ENCODE measurements at places on chromosomes 3 and 15.

DNA sequence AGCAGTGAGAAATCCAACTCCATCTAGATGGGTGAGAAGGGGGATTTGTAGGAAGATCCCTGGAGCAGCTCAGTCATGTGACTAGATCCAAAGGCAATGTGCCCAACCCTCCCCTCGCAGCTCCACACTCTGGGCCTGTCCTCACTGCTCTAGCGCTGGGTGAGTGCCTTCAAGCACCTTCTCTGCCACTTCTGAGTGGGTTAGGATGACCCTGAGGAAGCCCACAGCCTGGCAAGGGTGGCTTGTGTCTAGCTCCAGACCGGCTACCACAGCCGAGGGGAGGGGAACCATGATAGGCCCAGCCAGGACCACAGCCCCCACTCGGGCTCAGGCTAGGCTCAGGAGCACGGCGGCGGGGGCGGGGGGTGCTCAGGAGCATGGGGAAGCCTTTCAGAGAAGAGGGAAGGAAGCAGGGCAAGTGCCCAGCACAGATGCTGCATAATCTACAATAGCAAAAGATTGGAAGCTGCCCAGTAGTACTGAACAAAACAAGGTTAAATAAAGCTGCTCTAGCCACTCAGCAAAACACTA lies 1.7 kb downstream of the SPATA12 start:
- DNase-seq: no peak

DNA sequence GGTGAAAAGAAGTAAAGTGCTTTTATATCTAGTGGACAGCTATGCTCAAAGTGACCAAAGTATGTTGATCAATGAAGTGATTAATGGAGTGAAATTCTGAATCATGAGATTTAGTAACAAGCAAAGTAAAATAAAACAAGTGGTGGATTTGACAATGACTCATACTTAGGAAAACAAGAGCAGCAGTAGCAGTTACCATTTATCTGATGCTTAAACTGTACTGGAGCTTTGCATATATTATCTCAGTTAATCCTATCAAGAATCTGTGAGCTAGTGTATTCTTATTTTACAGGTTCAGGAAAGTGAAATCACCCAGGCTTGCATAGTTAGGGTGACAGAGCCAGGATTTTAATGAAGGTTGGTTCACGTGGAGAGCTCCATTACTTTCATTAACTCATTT lies 50.6 kb upstream of the SPATA16 start:
- DNase-seq: no peak

GRCh38 chr3:114499976-114500375 lies 206.1 kb downstream of the TIGIT start:
- no peak for DNase-seq

DNA sequence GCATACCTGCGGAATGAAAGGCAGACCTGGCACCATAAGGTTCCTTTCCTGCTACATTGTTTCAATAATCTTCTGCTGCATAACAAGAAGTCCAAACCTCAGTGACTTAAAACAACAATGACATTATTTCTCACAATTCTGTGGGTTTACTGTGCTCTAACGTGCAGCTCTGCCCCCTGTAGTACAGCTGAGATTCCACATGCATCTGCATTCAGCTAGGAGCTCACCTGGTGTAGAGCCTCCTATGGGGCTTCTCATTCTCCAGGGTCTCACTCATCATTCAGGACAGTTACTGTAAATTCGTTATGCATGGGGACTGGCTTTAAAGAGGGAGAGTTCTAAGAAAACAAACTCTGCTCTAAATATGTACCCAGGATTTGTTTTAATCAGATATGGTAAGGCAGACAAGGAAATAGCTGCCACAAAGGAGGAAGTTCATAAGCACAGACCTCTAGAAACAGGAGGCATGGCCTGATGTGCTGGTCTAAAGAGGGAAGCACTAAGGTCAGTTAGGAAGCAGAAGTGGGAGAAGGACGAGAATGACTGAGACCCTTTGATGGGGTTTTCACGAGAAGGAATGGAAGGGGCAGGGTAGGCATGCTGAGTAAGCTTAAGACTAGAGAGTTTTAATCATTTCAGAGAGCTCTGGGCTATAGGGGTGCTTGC lies 347.0 kb downstream of the NEK10 start:
- DNase-seq: no peak

DNA sequence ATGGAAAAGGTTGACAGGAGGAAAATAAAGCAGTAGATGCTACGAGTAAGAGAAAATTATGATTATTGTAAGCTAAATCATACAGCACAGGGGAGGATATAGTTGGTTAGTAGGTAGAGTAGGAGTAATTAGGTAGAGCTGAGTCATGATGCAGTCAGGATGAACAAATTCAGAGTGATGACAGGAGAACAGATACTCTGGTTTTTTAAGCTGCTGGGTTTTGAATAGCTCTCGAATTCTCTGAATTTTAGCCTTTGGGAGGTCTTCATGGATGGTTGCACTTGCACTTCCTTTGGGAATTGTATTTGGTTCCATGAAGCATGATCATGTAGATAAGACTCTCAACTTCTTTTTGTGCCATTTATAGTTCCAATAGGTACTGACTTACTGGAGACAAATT lies 96.2 kb downstream of the ECT2 start:
- no peak for DNase-seq

- DNase-seq: no peak
Measured at GRCh38 chr15:52136442-52136980, 23.9 kb upstream of the BCL2L10 start.

DNA sequence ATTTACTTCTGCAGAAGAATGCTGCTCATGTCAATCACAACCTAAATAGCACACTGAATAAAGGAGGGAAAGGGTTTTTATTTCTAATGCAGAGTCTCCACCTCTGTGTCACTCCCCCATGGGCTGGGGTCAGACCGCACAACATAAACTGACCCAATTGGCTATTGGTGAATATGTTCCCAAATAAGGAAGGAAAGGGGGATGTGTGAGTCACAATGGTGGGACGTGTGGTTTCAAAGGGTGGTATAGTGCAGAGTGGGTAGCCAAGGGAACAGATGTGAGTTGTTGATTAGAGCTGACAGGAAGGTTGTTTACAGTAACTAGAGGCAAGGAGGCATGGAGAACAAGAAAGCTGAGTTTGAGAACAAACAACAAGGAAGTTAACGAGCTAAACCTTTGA lies 491.8 kb downstream of the ZPLD1 start:
- no peak for DNase-seq

GRCh38 chr3:43505351-43505750 lies 116.5 kb downstream of the ANO10 start:
- no peak for DNase-seq

DNA sequence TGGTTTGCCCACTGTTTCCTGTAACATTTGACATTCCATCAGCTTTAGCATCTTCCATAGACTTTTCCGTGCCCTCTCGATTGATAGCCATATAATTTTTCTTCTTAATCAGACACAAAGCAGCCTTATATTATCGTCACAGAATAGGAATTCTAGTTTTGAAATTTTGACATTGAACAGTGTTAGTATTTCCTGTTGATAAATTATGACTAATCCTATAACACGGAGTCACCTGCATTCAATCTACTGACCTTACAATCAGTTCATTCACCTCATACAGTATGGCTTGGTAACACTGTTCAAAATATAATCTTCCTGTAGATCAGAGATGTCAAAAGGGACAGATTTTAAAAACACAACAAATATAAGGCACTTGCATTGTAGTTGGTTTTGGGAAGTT lies 423.7 kb downstream of the C3orf38 start:
- no peak for DNase-seq

DNA sequence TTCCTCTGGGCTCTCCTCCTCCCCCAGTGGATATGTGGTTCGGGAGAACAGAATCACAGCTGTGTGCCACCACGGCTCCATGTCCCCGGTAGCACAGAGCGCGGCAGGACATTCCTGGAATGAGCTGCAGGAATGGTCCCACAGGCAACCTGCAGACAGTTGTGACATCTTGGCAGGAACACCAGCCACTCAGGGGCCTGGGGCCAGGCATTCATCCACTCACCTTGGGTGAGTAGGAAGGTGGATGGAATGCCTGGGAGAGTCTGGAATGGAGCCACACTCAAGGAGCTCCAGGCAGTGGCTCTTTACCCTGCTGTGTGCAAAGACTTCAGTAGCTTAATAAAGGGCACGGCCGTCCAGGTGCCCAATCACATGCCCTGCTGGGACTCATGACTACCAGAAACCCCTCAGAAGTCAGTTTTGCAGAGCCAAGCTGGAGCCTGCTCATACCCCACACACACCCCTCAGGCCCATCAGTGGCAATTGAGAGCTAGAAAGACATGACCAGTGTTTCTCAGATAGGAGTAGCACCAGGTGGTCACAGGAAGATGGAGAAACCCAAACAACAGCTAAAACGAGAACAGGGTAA lies 117.3 kb upstream of the PRR20G start:
- DNase-seq: no peak

DNA sequence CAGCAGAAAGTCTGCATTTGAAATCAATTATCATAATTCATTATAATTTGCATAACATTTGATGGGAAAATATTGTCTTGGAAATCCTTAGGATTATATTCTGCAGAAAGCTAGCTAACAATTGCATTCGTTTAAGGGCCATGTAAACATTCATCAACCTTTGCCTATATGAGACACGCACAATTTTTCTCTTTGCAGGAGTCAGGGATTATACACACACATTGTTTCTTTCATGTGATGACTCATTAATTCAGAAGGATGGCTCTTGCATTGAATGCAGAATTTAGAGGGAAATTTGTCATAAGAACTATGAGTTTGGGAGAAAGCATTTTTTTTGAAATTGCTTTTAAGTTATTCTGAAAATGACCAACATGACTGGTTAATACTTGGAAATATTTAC lies 844.7 kb downstream of the DIPK2A start:
- no peak for DNase-seq

- DNase-seq: no peak
Measured at GRCh38 chr15:26134812-26135211, 271.7 kb upstream of the ATP10A start.

- DNase-seq: peak; percentile 75
Measured at GRCh38 chr3:50345586-50346234, at the start of gene ZMYND10. ZMYND10 (minus strand) TSS chr3:50345732; CDS start chr3:50345579, 153 bp downstream.

DNA sequence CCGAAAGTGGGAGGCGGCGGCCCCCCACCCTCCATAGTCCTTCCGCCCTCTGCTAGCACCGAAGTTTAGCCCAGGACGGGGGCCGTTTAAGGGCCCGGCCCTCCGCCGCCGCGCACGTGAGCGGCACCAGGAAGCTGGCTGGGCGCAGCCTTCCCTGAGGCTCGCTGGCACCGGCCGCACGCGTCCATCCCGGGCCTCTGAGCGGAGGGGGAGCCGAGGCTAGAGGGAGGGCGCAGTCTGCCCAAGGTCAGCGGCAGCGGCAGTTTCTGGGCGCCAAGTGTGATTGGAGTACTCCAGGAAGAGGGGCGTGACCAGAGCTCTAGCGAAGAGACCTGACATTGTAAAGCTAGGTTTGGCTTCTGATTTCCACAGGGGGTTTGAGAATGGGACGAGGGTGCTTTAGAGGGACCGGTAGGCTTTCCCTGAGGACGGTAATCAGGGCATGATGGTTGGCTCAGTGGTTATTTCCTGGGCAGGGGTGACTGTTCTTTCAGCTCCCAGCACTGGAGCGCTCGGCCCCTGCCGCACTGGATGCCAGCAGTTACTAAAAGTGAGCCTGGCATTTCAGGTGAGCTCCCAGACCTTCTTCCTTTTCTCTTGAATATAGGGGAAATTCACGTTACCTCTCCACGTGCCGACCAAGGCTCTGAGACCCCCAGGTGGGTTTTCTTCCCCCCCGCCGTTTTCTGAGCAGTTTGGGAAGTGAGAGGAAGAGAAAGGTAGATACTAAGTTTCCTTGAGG lies 853 bp downstream of the TEX264 start:
- peak; percentile 65 for DNase-seq

DNA sequence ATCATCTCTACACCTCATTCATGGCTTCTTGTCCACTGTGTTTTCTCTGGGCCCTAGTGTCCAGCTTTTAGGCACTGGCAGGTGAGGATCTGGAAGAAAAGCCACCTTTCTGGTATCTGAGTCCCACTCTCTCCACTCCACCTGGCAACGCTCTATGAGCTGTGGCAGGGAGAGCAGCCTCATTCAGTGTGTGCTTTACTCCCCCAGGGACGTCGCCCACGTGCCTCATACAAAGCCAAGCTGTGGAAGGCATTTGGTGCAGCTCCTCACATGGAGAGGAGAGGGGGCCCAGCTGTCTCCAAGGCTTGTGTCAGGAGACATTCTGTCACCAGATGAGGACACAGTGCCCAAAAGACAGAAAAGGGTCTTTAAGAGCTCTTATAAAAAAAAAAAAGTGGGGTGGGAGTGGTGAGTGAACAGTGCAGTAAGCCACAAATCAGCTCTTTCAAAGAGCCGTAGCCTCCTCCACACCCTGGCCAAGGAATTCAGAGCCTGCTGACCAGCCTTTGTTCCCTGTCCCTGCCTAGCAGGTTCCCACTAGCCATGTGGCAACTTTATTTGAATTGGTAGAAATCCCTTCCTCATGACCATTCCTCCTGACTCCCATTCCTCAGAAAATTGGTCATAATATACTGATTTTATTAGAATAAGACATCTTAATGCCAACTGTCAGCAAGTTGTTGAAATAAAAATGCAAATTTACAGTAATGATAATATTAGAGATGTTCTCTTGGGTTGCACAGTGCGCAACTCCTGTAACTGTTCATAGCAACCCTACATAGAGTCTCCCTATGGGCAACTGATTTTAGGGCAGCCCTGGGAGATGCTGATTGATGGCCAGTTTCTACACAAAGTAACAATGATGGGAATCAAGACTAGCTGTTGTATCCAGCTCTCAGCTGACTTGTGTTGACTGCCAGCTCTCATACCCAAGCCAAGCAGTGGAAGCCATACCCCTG lies 29.5 kb downstream of the GALNT15 start:
- DNase-seq: no peak

DNA sequence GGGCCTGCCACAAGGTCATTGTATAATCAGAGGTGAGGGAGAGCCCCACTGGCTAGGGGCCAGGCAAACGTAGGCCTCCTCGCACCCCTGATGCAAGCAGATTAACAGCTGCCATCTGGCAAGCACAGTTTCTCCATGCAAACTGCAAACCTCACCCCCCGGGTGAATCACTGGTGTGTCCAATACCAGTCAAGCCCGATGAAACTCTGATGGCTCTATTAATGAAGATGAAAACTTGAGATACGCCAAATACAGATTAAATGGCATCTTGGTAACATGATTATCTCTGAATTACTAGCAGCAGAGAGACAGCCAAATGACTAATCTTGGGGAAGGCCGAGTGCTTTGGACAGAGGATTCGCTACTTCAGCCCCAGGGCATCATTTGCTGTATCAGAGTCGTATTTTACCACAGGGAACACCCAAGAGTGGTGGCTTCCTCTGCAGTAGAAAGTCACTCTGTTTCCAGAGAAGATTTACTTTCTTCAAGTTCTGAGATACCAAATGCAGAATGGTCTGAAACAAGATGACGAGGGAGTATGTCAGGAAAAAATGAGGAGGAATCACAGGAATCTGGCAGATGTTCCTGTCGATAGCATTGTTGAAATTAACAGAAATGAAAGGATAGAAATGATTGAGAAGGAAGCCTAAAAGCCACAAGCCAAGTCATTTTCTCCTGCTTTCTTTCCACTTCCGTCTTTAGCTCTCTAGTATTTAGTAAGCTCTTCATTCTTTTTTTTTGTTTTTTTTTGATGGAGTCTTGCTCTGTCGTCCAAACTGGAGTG lies 96.2 kb upstream of the NR2F2 start:
- no peak for DNase-seq

GRCh38 chr15:49083401-49084284 lies 37.4 kb upstream of the SECISBP2L start:
- DNase-seq: no peak

GRCh38 chr3:194164861-194165260 lies 28.9 kb downstream of the HES1 start:
- no peak for DNase-seq

Data from activated naive CD4-positive, alpha-beta T cell treated with Interleukin-2 at 50 U/mL for 16 hours (primary cell).